Melanocyte of skin (primary cell): ENCODE measurements at places on chromosomes 2 and 18. TPM values are rescaled to one million over a fixed set of nuclear protein-coding genes. Genes with fewer than 3 reads are reported as not detected.

NRP2 gene
- 264 and 357 TPM in 2 replicates for total RNA-seq

GPR39 gene
- 0.34 TPM in 1 of 2 replicates, not detected in the other for total RNA-seq

PROKR1 gene
- under 0.01 TPM in 1 of 2 replicates, not detected in the other for total RNA-seq

DYNAP gene
- not detected in 2 replicates for total RNA-seq

ALPG gene
- not detected in 2 replicates for total RNA-seq

MARCO gene
- not detected in 2 replicates for total RNA-seq
